ENCODE measurements at places on chromosomes 12 and 14. TPM values are rescaled to one million over a fixed set of nuclear protein-coding genes. Genes with fewer than 3 reads are reported as not detected.

DNA sequence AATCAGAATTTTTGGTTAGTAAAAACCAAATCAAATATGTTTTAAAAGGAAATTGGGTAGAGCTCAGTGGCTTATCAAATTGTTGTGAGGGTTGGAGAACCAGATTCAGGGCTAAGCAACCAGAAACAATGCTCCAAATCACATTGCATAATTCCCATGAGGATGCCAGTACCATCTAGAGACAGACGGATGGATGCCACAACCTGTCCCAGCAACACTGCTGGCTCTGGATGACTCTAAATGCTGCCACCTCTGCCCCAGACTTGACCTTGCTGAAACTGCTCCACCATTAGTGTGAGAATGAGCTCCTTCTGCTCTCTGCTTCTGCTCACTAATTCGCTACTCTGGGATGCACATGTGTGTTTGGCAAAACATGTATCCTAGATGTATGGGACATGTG lies 43.9 kb downstream of the FRS2 start:
- no peaks in the 10 kb centered on the region for H3K27me3 ChIP-seq
- H3K4me3 ChIP-seq = no peak overlapping the region
- DNase-seq = no peak
- H3K36me3 ChIP-seq = no peaks in the 10 kb centered on the region

GRCh38 chr14:89351516-89352404 lies 65.3 kb downstream of the FOXN3 start:
- peaks cover 3% of the 10 kb centered on the region for H3K4me1 ChIP-seq
- no peak overlapping the region for H3K4me3 ChIP-seq
- no peaks in the 10 kb centered on the region for H3K27me3 ChIP-seq
- DNase-seq = peak; percentile 56

The NTF3 gene
- polyA plus RNA-seq = 2.9 TPM

The DHRS2 gene
- polyA plus RNA-seq = 2.4 TPM

The PLEKHD1 gene
- polyA plus RNA-seq = 3.4 TPM

The IGFBP6 gene
- 57.3 TPM for polyA plus RNA-seq

DNA sequence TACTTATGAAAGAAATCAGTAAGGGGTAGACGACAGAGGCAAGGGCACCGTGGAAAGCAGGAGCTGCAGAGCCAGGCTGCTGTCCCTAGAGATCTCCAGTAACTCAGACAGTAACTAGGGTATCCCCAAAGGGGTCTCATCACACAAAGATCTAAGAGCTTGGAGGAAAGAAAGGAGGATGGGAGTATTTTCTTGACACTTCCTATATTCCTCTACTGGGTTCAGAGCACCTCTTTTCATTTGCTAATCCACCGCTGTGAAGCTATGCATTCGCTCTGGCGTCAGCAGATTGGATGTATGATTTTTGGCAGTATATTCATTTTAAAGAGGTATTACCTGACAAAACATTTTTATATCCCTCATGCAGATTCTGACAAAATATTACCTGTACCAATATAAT lies 12.6 kb downstream of the USP44 start:
- H3K4me1 ChIP-seq = no peaks in the 10 kb centered on the region
- H3K4me3 ChIP-seq = no peak overlapping the region
- no peaks in the 10 kb centered on the region for H3K36me3 ChIP-seq
- no peak for DNase-seq
- H3K27me3 ChIP-seq = no peaks in the 10 kb centered on the region
- no peak overlapping the region for H3K27ac ChIP-seq

DNA sequence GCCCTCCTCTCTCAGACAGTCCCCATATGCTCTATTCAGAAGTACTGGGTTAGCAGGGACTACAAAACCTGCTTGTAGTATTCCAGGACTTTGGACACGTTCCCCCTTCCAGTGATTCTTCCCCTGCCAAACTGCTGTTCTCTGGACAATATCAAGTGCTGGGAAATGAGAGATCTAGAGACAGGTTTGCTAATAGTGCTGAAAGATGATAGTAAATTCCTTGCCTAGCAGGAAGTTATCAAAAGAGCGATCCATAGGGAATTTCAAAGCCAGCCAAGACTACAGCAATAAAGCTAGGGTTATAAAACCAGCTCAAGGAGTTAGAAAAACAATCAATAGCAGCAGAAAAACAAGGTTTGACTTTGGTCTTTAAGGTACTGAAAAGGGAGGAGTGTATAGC lies 15.2 kb downstream of the SLC7A8 start:
- H3K4me1 ChIP-seq = peaks cover 2% of the 10 kb centered on the region
- no peak overlapping the region for H3K4me3 ChIP-seq
- peaks cover 5% of the 10 kb centered on the region for H3K36me3 ChIP-seq

DNA sequence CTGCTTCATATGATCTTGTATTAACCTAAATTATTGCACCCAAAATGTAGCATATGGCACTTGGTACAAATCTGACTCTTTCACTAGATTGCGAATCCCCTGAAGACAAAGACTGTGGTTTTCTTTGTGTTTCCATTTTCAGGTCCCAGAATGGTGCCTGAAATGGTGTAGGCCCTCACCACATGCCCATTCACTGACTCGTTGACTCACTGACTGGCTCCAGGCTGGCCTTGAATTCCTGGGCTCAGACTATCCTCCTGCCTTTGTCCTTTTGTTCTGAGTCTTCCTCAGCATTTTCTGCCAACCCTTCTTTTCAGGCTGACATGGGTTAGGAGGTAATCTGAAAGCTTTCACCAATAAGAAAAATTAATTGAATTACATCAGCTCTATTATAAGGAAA lies 368.7 kb upstream of the GARIN6 start:
- no peaks in the 10 kb centered on the region for H3K4me1 ChIP-seq
- H3K36me3 ChIP-seq = no peaks in the 10 kb centered on the region
- H3K4me3 ChIP-seq = no peak overlapping the region
- H3K27me3 ChIP-seq = no peaks in the 10 kb centered on the region
- H3K27ac ChIP-seq = no peak overlapping the region
- no peak for DNase-seq

DNA sequence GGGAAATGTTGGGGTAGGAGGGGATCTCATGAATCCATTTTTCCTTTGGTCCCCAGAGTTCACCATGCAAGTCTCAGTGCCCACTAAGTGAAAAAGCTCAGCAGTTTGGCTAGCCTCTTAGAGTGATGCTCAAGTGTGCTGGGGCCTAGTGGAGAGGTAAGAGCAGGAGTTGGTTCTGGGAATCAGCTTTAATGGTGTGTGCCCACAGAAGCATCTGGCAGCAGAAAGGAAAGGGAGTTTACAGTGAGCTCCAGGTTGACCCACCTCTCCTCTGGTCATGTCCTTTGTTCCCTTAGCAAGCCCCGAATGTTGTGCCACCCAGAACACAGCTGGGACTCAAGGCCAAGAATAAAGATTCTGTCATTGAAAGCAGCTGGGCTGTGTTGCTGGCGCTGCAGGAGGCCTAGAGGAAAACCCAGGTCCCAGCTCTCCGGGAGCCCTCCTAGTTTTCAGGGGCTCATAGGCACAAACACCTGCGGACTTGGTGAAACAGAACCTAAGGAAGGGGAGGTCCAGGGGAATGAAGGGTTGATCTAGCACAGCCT lies 320.8 kb downstream of the ZFP36L1 start:
- no peak for DNase-seq
- H3K4me3 ChIP-seq = no peak overlapping the region
- H3K4me1 ChIP-seq = no peaks in the 10 kb centered on the region
- no peaks in the 10 kb centered on the region for H3K27me3 ChIP-seq

The KRT6B gene
- polyA plus RNA-seq = not detected

The AQP2 gene
- 666 TPM for polyA plus RNA-seq

- no peaks in the 10 kb centered on the region for H3K27me3 ChIP-seq
- no peak overlapping the region for H3K4me3 ChIP-seq
- DNase-seq = no peak
- H3K4me1 ChIP-seq = peaks cover 4% of the 10 kb centered on the region
These were observed 24.4 kb downstream of the PITPNM2 start for GRCh38 chr12:123126294-123127181.

GRCh38 chr12:49960474-49961110 lies 1.1 kb upstream of the AQP5 start:
- H3K4me1 ChIP-seq = peaks cover 4% of the 10 kb centered on the region
- H3K36me3 ChIP-seq = no peaks in the 10 kb centered on the region
- no peak for DNase-seq
- no peak overlapping the region for H3K27ac ChIP-seq
- H3K4me3 ChIP-seq = no peak overlapping the region
- H3K27me3 ChIP-seq = peaks cover 11% of the 10 kb centered on the region

The PTHLH gene
- not detected for polyA plus RNA-seq

The NID2 gene
- 7.1 TPM for polyA plus RNA-seq

The FAM222A gene
- polyA plus RNA-seq = 12.5 TPM

DNA sequence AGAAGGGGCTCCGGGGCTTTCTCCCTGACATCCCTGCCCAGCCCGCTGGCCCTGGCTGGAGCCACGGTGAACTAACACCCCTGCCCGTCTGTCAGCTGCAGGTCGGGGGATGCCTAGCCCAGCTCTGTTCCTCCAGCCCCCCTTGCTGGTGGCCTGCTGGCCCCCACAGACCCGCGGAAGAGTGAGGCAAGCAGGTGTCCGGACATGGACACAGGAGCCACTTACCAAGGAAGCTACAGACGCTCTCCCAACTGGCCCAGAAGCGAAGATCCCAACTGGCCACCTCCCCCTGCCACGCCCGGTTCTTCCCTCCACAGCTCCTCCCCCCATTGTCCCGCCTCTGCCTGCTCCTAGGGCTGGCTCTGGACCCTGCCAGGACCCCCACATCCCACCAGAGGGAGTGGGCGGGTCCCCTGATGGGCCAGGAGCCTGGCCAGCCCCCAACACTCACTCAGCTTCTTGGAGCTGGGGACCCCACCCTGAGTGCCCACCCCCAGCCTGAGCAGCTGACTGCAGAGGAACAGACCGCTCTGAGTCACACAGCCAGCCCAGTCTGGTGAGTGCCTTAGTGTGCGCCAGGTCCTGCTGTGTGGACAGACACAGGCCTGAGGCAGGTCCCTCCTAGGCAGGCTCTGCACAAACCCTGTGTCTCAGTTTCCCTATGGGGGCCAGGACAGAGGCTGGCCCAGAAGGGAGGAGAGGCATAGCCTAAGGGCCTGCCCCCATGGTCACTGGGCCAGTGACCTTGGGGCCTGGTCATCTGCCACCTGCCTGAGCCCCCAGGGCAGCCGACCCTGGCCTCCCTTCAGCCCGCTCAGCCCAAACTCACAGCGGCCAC lies 7.7 kb downstream of the AHNAK2 start:
- H3K27me3 ChIP-seq = no peaks in the 10 kb centered on the region
- DNase-seq = no peak
- H3K4me1 ChIP-seq = no peaks in the 10 kb centered on the region
- H3K27ac ChIP-seq = no peak overlapping the region

GRCh38 chr12:27937768-27938167 lies 34.8 kb downstream of the PTHLH start:
- no peak overlapping the region for H3K4me3 ChIP-seq
- H3K4me1 ChIP-seq = no peaks in the 10 kb centered on the region
- no peak overlapping the region for H3K27ac ChIP-seq
- no peaks in the 10 kb centered on the region for H3K36me3 ChIP-seq

The ZNF891 gene
- 0.39 TPM for polyA plus RNA-seq

DNA sequence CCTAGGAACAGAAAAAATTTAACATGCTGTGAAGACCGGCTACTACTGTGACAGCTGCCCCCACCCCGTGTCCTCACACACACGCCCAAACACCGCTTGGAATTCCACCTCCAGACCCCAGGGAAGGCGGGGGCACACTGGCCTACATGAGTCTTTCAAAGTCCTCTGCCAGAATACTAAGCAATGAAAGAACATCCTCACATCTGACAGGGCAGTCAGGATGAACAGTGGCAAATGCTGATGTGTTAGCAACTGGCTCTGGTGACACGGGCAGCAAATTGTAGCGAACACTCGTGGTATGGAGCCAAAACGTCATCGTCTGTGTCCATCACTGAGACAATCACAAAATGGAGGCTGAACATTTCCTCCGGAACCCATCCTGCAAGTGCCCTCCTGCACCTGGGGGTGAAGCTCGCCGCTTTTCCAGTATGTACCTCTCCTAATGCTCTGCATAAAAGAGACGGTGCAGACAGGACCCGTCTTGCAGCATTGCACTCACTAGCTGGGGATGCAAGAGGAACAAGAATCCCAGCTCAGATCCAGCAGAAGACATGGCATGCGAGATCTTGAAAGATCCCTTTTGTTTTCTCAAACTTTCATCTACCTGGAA lies 94.8 kb downstream of the BCL11B start:
- no peaks in the 10 kb centered on the region for H3K4me1 ChIP-seq
- no peak for DNase-seq
- H3K36me3 ChIP-seq = no peaks in the 10 kb centered on the region
- no peak overlapping the region for H3K4me3 ChIP-seq
- no peak overlapping the region for H3K27ac ChIP-seq

DNA sequence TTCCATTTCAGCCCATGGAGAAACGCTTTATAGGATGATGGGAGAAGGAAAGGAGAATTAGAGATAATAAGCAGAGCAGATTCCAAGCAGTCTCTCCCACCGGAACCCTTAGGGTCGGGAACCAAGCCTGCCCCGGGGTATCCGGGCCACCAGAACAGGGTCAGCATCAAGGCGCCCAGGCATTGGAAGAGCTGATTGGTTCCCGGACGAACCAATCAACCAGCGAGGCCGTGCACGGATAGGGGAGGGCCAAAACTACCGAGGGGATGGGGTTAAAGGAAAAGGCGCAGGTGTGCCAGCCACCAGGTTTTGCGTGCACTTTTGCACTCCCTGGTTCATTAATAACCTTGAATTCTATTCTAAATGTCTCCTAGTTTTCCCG lies 1.7 kb downstream of the PPM1H start:
- H3K36me3 ChIP-seq = no peaks in the 10 kb centered on the region
- DNase-seq = peak; percentile 77
- peaks cover 4% of the 10 kb centered on the region for H3K4me1 ChIP-seq
- H3K27me3 ChIP-seq = no peaks in the 10 kb centered on the region

GRCh38 chr12:115322275-115322674 lies 638.3 kb upstream of the TBX3 start:
- no peak overlapping the region for H3K4me3 ChIP-seq
- H3K27me3 ChIP-seq = no peaks in the 10 kb centered on the region
- no peaks in the 10 kb centered on the region for H3K36me3 ChIP-seq
- H3K27ac ChIP-seq = no peak overlapping the region
- DNase-seq = no peak

DNA sequence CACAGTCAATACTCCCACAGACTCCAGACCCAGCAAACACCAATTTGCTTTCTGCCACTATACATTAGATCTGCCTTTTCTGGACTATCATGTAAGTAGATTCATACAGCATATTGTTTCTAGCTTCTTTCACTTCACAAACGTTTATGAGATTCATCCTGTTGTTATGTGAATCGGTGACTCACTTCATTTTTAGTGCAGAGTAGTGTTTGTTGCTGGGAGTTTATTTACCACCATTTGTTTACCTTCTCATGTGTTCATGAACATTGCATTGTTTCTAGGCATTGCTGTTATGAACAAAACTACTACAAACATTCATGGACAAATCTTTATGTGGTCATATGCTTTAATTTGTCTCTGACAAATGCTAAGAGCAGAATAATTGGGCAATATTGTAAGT lies 807.8 kb upstream of the TMEM132C start:
- H3K36me3 ChIP-seq = no peaks in the 10 kb centered on the region
- no peaks in the 10 kb centered on the region for H3K4me1 ChIP-seq
- no peak for DNase-seq
- peaks cover 2% of the 10 kb centered on the region for H3K27me3 ChIP-seq
- H3K27ac ChIP-seq = no peak overlapping the region
- no peak overlapping the region for H3K4me3 ChIP-seq

- no peak overlapping the region for H3K4me3 ChIP-seq
- no peaks in the 10 kb centered on the region for H3K27me3 ChIP-seq
- no peaks in the 10 kb centered on the region for H3K4me1 ChIP-seq
- H3K36me3 ChIP-seq = no peaks in the 10 kb centered on the region
- no peak overlapping the region for H3K27ac ChIP-seq
- peak; percentile 13 for DNase-seq
These were observed 333.7 kb downstream of the EGLN3 start for GRCh38 chr14:33617154-33617553.

- no peak overlapping the region for H3K4me3 ChIP-seq
- H3K4me1 ChIP-seq = peaks cover 7% of the 10 kb centered on the region
- DNase-seq = peak; percentile 29
- H3K27ac ChIP-seq = no peak overlapping the region
These were observed 153.8 kb upstream of the DDHD1 start for GRCh38 chr14:53306911-53307310.

Data from kidney (tissue), 22 donors.